NCI-H187 treated with DMSO at 0.1 percent for 48 hours (cell line): ENCODE measurements at places on chromosomes 1 and 21.
A peak's percentile ranks its signal among the peaks of the same experiment; 100 is the strongest.

DNA sequence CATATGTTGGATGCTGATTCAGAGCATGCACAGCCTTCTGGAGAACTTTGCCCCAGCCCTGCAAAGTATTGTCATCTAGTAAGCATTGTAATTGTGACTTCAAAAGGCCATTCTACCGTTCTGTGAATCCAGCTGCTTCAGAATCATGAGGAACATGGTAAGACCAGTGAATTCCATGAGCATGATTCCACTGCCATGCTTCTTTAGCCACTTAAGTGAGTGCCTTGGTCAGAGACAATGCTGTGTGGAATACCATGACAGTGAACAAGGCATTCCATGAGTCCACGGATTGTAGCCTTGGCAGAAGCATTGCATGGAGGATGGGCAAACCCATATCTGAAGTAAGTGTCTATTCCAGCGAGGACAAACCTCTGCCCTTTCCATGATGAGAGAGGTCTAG is 123.7 kb downstream of the S1PR1 start:
- DNase-seq = no peak

- peak; percentile 18 for DNase-seq
Observed at GRCh38 chr1:19910650-19911049, 12.8 kb downstream of the PLA2G2E start.

DNA sequence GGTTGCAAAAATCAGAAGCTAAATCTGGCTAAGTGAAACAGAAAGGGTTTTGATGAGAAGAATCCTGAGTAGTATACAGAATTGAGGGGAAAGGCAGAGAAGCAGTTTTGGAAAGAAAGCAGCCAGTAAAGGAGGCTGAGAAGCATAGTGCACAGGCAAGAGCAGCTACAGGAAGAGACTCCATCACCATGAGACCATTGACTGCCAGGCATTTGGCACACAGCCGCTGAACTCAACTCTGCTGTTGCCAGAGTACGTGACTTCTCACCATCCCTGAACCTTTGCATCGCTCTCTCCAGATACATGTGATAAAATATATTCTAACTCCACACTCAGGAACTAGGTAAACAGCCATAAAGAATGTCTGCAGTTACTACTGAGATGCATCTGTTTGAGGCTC is 128.3 kb upstream of the C1orf21 start:
- no peak for DNase-seq

DNA sequence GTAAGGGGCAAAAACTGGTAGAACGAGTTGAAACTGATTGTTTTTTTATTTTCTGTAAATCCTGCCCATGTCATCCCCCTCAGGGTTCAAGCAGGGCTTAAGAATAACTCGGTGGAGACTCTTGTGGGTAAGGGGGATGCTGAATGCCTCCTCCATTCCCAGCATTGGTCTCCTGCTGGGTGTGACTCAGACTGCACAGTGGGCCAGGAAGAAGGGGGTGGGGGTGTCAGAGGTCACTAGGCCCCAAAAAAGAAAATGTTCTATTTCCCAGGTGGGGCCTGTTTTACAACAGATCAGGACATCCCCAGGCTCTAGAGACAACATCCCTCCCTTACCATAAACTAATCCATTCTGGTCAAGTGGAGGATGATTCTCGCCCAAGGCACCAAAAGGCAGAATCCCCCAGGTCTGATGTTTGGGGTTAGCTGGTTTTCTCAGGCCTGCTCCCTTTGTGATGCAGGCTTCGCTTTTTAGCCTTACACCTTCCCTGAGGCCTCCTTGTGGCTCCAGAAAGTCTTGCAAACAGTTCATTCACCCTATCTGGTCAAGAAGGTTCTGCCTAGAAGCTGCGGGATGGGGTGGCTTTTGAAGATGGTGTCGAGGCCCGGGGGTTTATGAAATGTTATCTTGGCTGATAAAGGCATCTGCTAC is 10.7 kb upstream of the GRHL3 start:
- DNase-seq = no peak

GRCh38 chr1:29133861-29134694 is 10.4 kb upstream of the TMEM200B start:
- DNase-seq = no peak

- no peak for DNase-seq
Observed at GRCh38 chr1:210747112-210747511, 386.8 kb downstream of the KCNH1 start.

- no peak for DNase-seq
Observed at GRCh38 chr1:59605184-59605583, 209.6 kb upstream of the HOOK1 start.

DNA sequence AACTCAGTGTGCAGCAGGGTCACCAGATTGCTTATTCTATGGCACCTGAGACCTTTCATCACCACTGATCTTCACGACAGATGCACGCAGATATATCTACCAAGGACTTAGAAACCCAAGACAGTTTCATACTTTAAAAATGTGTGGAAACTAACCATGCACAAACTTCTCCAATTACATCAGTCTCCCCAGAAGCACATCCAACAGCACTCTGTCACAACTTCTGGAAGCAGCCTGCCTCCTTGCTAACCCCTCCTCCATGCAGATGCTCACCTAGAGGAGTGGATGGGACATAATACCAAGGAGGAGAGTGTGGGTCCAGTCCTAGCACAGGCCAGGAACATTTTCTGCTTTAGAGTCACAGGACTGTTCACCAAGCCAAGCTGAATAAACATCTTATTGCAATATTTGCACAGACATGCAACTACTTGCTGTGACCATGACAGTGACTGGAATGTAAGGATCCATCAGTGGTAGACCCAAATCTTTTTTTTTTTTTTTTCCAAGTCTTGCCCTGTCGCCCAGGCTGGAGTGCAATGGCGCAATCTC is 69.4 kb downstream of the HIVEP3 start:
- DNase-seq = no peak

- DNase-seq = no peak
Observed at GRCh38 chr1:165306543-165307434, 49.7 kb downstream of the LMX1A start.

DNA sequence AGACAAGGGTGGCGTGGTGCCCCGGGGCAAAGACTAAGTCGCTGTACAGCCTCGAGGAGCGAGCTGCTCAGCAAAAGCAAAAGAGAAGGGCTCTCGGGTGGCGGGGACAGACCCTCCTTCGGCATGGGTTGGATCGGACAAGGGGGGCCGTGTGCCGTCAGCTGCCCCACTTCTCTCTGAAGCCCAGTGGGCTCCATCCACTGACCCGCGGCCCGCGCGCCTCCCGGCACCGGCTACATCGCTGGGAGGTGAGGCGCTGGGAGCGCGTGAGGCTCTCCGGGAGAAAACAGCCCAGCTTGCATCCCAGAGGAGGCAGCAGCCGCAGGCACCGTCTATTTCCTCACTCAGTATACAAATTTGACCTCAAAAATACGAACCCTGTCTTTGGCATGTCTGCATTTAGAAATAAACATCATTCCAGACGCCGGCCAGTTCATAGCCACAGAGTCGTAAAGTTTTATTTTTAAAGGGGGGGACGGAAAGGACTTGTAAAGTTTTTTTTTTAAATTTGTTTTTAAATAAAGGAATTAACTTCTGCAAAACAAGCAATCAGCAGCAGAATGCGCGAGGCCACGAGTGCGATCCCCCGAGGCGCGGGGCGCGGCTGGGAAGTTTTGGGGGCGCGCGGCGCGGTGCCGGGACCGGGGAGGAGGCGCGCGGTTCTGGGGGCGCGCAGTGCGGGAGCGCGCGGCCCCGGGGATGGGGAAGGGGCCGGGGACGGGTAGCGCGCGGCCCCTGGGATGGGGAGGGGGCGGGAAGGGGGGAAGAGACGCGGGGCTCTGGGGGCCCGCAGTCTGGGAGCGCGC is 689 bp upstream of the GPR137B start:
- no peak for DNase-seq

GRCh38 chr1:65477414-65478378 is 57.2 kb downstream of the LEPR start:
- no peak for DNase-seq

DNA sequence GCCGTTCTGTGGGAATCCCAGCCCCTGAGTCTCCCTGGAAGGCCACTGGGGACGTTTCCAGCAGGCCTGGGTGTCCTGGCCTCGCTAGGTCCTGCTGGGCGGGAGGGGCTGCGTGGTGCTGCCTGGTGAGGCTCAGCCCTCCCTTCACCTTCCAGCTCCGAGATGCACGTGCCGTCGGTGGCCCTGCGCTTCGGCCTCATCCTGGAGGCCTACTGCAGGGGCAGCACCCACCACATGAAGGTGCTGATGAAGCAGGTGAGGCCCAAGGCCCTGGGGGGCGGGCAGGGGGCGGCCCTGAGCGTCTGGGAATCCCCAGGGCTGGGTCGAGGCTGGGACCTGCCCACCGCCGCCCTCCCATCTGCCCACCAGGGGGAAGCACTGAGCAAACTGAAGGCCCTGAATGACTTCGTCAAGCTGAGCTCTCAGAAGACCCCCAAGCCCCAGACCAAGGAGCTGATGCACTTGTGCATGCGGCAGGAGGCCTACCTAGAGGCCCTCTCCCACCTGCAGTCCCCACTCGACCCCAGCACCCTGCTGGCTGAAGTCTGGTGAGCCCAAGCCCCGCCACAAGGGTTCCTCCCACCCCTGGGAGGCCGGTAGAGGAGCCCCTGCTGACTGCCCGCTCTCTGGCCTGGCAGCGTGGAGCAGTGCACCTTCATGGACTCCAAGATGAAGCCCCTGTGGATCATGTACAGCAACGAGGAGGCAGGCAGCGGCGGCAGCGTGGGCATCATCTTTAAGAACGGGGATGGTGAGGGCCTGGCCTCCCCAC is 70.3 kb downstream of the PIK3CD start:
- DNase-seq = no peak
